ENCODE measurements at places on chromosomes 6 and 20.

GRCh38 chr20:6489361-6490171, 277.9 kb upstream of the BMP2 start:
- peak; percentile 92 for DNase-seq

DNA sequence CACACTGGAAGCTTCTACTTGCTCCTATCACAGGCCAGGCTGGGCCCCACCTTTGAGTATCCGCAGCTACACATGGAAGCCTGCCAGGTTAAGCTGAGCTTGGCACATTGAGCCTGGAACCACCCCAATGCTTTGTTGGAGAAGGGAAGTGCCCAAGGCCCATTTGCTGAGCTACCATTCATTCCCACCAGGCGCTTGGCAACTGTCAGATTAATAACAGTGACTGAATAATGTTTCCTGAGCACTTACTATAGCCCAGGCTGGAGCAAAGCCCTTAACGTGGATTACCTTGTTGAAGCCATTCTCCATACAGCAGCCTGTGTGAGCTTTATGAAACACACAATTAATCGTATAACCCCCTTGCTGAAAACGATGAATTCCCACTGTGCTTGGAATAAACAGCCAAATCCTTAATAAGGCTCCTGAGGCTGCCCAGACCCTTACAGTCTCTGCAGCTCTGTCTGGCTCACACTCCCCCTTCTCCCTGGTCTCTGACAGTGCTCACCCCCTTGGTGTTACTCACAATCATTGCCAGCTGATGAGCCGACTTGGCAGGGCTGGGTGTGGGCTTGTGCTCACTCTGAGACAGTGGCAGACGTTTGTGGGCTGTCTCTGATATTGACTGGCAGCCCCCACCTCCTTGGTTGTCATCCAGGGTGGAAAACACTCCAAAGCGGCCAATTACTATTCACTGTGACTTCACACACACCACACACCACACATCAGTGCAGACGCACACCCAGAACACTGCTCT, 357.1 kb downstream of the MAFB start:
- peak; percentile 53 for DNase-seq

GRCh38 chr6:20777801-20778200, 243.5 kb downstream of the CDKAL1 start:
- no peak for DNase-seq

DNA sequence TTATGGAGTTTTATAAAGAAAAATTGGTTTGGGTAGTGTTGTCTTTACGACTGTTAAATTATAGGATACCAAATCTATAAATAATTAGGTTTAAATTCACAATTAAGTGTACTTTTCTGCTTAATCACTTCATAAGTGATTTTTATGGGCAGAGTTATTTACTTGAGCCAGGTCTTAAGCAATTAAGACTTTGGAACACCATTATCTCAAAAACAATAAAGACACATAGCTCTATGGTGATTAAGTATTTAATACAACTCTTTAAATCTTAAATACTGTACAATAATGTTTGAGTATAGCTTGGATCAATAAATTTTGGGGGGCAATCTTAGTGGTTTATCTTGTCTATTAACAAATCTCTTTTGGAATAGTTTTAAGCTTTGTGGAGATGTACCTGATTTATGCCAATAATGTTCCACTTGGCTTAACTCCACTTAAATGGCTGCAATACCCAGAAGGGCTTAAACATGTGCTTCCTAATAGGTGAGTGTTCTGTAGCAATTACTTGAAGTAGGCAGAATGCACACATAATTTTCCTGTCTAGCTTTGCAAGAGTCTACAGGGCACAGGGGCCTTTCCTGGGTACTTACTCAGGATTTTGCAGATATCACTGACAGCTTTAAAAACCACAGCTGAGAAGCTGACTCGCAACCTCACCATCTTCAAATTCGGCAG, 7.5 kb downstream of the FERMT1 start:
- DNase-seq, result no peak

DNA sequence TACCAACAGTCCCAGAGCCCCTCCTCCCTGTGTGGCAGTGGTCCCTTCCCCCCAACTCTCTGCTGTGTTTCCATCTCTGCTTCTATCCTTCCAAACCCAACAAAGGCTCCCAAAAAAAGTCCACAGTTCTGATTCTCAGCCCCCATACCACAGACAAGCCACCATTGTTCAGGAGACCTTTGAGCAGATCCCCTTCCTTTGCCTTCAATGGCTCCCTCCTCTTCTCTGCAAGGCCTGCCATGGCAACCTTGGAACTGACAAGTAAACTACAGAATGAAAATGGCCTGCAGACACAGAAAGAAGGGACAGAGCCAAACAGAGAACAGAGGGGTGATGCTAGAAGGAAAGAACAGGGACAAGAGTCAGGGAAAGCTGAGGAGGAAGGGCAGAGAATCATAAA, 23.2 kb downstream of the OR2H2 start:
- no peak for DNase-seq

- no peak for DNase-seq
These were observed 367.2 kb downstream of the EPM2A start for GRCh38 chr6:145368075-145368474.

GRCh38 chr20:41984031-41984430, 365.9 kb upstream of the CHD6 start:
- DNase-seq, result no peak

- no peak for DNase-seq
These were observed 64.0 kb downstream of the RSPO3 start for GRCh38 chr6:127182501-127182900.

GRCh38 chr20:59161721-59162120, 1.9 kb upstream of the ZNF831 start:
- DNase-seq, result no peak

- DNase-seq, result peak; percentile 9
These were observed 191.4 kb upstream of the FAM83B start for GRCh38 chr6:54655162-54655561.

DNA sequence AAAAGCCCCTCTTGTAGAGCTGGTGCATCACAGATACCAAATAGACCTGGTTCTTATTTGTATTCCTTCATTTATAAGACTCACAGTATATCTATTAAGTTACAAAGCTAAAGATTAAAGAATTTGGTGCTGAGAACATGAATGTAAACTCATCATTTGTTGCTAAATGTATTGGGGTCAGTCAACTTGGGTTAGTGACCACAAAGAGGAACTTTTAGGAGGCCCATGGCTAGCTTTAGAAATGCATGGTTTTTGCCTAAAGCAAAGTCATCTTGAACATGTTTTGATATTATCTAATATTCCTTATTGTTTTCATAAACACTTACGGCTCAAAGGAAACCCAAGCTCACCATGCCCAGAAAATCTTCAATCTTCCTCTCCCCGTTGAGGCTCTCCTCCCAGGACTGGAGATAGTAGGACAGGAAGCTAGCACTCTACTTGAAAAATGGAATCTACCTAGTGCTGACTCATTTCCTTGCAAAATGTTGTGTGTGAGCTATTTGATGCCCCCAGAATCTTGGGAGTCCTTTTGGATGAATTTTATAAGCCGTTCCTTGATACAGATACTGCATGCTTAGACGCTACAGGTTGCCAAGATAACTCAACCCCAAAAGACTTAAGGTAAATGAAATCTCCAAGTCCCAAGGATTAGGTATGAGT, 121.4 kb downstream of the BMP2 start:
- no peak for DNase-seq

DNA sequence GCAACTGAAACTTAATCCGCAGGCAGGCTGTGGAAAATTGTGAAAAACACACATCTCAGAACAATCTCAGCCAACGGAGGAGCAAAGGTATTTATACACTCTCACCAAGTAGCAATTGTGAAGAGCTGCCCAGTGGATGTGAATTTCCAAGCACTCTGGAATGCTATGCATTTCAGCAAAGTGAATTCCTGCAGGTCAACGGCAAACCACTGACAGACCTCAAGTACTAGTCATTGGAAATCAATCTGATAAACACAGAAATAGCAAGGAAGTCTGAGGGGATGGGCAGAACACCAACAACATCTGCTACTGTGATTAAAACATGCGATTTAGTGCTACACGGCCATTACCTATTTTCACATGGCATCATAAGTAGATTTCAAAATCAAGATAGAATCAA, 429.1 kb downstream of the HTR1B start:
- no peak for DNase-seq

DNA sequence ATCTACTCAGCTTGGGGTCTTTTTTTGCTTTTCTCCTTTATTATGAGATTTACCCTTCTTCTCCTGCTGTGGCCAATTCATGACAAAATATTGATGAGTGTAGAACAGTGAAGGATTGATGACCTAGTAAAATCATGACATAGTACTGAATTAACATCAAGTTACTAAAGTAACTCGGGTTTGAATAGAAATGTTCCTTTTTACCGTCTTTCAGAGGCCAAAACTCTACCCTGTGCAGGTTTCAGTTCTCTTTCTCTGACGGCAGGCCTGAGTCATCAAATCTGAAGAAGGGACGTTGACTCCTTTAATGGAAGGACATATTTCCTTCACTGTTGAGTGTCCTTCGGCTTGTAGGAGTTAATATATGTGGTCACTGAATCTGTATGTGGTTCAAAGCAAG, 80.7 kb downstream of the RREB1 start:
- DNase-seq, result no peak

- DNase-seq, result no peak
These were observed 96.9 kb downstream of the NCR2 start for GRCh38 chr6:41432280-41432679.

DNA sequence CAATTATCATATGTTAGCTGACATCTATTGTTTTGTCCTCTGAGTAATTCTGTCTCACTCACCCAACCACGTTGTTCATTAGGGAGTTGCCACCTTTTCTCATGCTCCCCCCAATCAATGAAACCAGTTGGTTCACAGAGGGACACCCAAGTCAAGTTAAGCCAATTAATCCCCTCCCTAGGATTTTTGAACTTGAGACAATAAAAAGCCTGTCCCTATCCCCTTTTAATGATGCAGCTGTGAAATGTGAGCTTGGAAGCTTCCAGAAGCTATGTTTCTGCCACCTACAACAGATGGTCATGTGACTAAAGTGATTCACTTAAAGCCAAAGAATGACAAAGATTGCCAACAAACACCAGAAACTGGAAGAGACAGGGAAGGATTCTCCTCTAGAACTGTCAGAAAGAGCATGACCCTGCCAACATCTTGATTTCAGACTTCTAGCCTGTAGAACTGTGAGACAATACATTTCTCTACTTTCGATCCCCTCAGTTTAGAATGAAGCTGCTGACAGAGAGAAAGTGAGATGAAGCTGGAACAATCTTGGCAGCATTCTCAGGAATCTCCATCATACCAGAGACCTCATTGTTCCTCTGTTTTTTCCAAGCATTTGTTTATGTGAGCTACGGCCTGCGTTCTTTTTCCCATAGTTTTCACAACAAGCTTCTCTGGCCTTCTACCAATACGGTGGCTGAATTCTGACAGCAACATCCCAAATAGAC, 57.8 kb upstream of the TPD52L1 start:
- no peak for DNase-seq

DNA sequence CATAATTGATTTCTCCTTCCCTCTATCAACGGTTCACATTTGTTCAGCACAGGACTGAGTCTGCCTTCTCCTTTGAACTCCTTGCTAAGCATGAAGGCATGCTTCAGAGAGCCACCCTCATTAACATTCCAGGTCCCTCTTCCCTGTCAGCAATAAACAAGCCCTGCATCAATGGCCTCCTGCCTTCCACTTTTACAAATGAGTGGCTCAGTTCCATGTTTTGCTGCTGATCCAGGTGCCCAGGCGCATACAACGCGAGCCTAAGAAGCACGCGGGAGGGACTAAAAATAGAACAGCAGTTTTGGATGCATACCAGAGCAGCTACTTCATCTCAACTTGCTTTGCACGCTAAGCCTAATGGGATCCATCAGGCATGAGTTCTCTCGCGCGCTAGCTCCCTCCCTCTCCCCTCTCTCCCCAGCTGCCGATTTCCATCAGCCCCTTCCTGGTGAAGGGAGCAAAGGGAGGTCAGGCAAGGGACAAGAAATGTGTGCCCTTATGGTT, 53.4 kb downstream of the TRAF3IP2 start:
- peak; percentile 52 for DNase-seq

GRCh38 chr6:98292810-98293209, 541.6 kb upstream of the POU3F2 start:
- no peak for DNase-seq

GRCh38 chr20:45934046-45934585, 367 bp upstream of the PCIF1 start:
- no peak for DNase-seq

DNA sequence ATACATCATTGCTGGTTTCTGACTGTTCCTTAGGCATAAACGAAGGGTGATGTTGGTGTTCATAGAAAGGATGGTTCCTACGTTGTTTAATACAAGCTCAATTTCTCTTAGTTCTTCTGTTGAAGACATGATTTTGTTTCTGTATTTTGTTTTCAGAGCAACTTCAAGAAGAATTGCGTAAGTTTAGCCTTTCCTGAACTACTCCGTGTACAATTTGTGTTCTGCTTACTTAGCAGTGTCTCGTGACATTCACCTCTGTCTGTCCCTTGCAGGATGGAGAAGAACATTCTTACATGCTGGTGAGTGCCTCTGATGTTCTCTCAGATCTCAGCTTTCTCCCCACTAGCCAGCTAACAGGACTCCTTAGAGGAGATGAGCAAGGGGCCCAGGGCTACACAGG, 7.6 kb downstream of the BTN2A2 start:
- DNase-seq, result no peak

- no peak for DNase-seq
These were observed 67.1 kb downstream of the TAF4 start for GRCh38 chr20:61998343-61999121.

GRCh38 chr20:53352727-53353440, 240.8 kb downstream of the ZNF217 start:
- DNase-seq, result no peak

DNA sequence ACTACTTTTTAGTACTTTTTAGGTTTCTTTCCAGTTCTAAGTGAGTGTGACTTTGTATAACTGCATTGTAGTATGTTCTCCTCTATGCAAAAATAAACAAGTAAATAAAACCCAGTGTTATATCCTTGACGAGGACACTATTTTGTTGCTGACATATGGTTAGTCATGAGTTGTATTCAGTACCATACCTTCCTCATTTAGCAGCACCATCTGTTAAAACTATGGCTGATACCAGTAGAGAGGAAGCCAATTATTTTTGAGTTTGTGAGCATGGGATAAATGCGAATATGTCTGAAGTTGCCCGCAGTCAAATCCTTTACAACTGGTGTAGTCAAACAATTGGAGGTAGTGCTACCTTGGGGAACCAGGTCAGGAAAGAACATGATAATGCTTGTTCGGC, 74.1 kb downstream of the CDKAL1 start:
- DNase-seq, result no peak

DNA sequence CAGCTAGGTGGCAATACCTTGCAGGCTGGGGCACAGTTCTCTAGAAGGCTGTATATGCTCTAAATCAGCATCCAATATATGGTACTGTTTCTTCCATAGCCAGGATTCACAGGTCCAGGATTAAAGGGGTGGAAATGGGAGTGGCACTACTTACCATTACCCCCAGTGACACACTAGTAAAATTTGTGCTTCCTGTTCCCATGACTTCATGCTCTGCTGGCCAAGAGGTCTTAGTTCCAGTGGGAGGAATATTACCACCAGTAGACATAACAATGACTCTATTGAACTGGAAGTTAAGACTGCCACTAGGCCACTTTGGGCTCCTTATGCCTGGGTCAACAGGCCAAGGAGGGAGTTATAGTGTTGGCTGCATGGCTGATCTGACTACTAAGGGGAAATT, 174.3 kb upstream of the TNFAIP3 start:
- no peak for DNase-seq

- no peak for DNase-seq
These were observed 271.2 kb upstream of the PRDM1 start for GRCh38 chr6:105814745-105815536.

Data from HT-29 (cell line).